Left colon (tissue), 2 donors: ENCODE measurements at places on chromosomes 7 and 10. TPM values are rescaled to one million over a fixed set of nuclear protein-coding genes. Genes with fewer than 3 reads are reported as not detected.

Gene MET
- total RNA-seq, result 41.2 TPM

Gene RTKN2
- total RNA-seq, result 2.5 TPM

Gene KCNH2
- 0.92 TPM for total RNA-seq

Gene RALA
- 51.3 TPM for total RNA-seq

Gene PDE6C
- not detected for total RNA-seq

Gene EIF3A
- total RNA-seq, result 119 TPM

Gene LAMB1
- total RNA-seq, result 95.9 TPM

Gene PILRB
- total RNA-seq, result 45.0 TPM

Gene PRSS58
- not detected for total RNA-seq

Gene C7orf57
- not detected for total RNA-seq

Gene SPDYE1
- total RNA-seq, result not detected

Gene RPEL1
- not detected for total RNA-seq

Gene CCL24
- total RNA-seq, result 21.7 TPM

Gene BAMBI
- total RNA-seq, result 12.7 TPM

Gene TEX36
- not detected for total RNA-seq

Gene CHCHD1
- 28.5 TPM for total RNA-seq
